ENCODE measurements at places on chromosomes 4 and X.

DNA sequence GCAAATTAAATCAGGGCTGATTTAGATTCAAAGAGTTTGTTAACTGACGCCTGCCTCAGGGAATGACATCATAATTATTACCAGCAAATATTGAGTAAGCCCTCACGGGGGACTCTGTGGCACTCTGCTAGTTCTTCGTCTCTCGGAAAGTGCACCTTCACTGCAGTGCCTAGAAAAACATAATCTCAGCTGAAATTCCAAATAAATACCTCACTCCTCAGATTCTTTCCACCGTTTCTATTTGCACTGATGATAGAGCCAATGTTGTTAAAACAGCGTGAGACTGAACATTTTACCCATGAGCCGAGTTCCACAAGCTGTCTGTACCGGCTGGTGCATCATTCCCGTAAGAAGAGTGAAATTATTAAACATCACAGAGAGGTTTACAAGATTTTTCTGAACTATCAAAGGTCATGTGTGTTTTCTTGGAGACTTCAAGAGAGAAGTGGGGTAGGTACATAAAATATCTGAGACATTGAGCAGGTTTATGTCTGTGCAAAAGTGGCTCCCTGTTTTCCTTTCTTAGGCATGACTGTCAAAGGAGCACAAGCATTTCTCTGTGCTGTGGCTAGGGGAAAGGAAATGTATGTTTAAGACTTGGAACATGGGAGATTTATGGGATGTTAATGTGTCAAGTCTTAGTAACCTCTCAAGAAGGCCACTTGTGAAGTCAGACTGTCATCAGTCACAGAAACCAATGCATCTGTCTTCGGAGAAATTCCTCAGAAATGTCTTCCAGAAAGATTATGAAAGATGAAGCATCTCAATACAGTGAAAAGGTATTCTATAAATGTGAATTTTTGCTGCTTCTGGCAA lies 119.6 kb downstream of the CBLL2 start:
- no peak for DNase-seq

DNA sequence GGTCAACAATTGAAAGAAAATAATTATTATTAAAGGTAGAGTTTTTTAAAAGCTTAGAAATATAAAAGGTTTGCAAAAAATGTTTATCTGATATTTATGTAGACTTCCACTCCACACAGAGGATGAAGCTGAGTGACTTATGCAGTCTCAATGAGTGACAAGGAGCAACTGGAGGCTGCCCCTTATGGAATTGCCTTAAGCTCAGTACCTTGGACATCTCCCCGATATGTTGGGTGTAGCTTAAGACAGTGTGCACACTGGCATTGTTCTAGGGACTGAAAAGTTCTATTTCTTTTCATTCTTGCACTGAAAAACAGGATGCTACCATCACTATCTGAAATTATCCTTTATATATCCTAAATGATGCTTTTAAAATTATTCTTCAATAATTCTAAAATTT lies 292.1 kb downstream of the PRDM5 start:
- no peak for DNase-seq

DNA sequence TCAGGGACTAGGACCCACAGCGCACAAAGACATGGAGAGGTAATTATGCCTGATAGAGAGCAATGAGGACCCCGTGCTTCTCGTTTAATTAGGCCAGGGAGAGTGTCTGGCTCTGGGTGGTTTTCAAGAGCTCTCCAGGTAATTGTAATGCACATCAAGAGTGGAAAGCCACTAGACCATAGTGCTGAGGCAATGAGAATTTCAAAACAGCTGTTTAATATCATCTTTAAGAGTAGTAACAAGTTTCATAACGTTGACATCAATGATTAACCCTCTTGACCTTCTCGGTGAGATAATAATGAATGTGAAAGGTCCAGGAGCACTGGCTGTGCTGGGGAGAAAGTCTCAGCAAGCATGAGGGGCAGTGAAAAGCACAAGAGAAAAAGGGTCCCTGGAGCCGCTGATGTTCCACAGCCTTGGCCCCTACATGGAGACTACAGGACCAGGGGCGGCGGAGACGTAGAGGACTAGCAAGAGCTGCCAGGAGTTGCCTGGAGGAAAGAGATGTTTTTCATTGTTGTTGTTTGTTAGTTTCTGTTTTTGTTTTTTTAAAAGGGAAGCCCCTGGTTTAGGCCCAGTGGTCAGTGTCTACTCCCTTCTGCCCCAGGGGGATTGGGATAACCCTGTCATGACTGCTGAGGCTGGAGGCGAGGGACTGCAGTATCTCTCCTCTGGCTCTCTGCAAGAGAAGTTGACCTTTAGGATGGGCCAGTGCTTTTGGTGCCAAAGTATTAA lies 14.8 kb upstream of the CXCR3 start:
- no peak for DNase-seq

DNA sequence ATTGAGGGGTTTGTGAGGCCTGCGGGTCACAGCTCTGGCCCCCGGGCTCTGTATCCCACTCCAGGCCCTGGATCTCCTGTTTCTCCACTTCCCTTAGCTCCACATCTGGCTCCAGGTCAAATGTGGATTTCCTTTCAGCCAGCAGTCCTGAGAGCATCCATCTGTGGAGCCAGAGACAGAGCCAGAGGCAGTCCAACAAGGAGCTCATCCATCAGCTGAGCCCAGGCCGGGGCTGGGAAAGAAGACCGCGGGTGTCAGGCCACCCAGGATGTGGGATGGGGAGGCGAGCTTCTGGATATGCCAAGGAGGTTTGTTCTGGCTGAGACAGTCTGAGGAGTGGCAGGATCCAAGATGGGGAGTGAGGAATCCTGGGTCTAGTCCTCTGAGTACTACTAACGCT lies 91.7 kb downstream of the EFNB1 start:
- no peak for DNase-seq

GRCh38 chr4:5773271-5773555 lies 62.2 kb downstream of the EVC start:
- no peak for DNase-seq

- no peak for DNase-seq
Measured at GRCh38 chrX:63764946-63765345, 20.1 kb downstream of the ARHGEF9 start.

- no peak for DNase-seq
Measured at GRCh38 chrX:68114573-68115129, 318.6 kb downstream of the OPHN1 start.

GRCh38 chr4:106194801-106195200 lies 121.2 kb downstream of the TBCK start:
- DNase-seq: no peak

GRCh38 chr4:77911091-77911490 lies 48.5 kb downstream of the MRPL1 start:
- DNase-seq: no peak

- DNase-seq: no peak
Measured at GRCh38 chr4:119733431-119733830, 104.8 kb upstream of the PDE5A start.

GRCh38 chrX:150478496-150479492 lies 89.6 kb upstream of the MTM1 start:
- DNase-seq: no peak

- DNase-seq: no peak
Measured at GRCh38 chrX:23398570-23398969, 63.9 kb downstream of the PTCHD1 start.

- no peak for DNase-seq
Measured at GRCh38 chr4:59086410-59086809, 1976.2 kb upstream of the IGFBP7 start.

- DNase-seq: no peak
Measured at GRCh38 chr4:7151668-7152227, 40.6 kb upstream of the SORCS2 start.

DNA sequence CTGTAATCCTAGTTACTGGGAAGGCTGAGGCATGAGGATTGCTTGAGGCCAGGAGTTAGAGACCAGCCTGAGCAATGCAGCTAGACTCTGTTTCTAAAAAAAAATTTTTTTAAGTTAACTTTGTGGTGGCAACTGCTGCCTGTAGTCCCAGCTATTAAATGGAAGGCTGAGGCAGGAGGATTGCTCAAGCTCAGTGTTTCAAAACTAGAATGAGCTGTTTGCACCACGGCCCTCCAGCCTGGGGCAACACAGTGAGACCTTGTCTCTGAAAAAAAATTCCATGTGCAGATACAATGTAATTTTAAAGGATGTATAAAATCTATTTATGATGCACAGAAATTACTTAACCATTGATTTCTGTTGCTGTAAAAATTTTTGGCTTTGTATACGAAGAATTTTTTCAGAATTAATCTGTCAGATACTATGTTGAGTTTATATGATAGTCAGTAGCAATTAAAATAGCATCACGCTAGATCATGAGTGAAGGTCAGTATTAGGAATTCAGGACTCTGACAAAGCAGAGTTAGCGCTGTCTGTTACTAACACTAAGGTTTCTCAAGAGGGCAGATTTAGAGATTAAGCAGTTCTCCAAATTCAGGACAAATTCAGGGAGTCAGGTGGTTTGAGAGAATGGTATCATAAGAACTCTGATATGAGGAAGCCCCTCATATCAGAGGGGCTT lies 8.3 kb upstream of the AGA start:
- no peak for DNase-seq

- DNase-seq: no peak
Measured at GRCh38 chrX:19121898-19122640, at the start of gene ADGRG2. Gene ADGRG2, minus strand, starts transcription at chrX:19122468. Its CDS starts 53,634 bp downstream, at chrX:19068834.

- no peak for DNase-seq
Measured at GRCh38 chrX:70032792-70033191, 16.9 kb downstream of the AWAT2 start.

GRCh38 chr4:111449657-111450056 lies 695.6 kb upstream of the FAM241A start:
- DNase-seq: no peak

- DNase-seq: no peak
Measured at GRCh38 chr4:145565328-145565727, 53.9 kb upstream of the MMAA start.

- DNase-seq: no peak
Measured at GRCh38 chr4:176883681-176884418, 91.1 kb upstream of the VEGFC start.

DNA sequence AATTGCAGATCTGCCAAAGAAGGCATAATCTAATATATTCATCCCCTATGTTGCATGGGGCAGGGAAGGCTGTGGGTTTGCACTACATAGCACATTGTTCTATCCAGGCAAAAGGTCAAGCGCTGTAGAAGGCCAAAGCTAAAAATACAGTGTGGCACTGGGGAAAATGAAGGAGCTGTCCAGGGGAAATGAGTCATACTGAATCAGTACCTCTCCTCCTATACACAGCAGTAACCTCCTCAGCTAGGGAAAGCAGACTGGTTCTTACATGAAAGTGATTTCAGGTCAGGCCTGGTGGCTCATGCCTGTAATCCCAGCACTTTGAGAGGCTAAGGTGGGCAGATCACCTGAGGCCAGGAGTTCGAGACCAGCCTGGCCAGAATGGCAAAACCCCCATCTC lies 31.0 kb upstream of the SLC25A4 start:
- DNase-seq: no peak

DNA sequence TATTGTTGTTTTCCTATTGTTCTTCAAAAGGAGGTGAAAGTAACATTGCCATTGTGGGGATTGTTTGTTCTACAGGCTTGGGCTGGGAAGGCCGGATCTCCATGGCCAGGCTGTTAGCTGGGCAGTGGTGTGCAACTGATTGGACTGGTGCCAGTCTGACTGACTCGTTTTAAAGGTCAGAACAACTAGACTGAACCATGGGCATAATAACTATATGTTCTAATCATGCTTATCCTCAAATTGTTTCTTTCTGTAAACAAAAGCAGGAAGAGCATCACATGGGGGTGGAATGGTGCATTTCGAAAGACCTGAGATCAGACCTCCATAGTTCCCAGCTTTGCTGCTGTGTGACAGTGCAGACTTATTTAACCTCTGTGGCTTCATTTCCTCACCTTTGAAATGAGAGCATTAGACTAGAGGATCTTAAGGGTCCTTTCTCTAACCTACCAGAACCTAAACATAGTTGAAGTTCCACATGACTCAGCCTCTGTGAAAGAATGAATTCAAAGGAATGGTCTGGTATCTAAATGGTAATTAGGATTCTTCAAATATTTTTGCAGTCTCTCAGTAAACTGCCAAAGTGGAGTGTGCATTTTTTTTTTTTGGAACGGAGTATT lies 66.7 kb upstream of the PGRMC2 start:
- no peak for DNase-seq

DNA sequence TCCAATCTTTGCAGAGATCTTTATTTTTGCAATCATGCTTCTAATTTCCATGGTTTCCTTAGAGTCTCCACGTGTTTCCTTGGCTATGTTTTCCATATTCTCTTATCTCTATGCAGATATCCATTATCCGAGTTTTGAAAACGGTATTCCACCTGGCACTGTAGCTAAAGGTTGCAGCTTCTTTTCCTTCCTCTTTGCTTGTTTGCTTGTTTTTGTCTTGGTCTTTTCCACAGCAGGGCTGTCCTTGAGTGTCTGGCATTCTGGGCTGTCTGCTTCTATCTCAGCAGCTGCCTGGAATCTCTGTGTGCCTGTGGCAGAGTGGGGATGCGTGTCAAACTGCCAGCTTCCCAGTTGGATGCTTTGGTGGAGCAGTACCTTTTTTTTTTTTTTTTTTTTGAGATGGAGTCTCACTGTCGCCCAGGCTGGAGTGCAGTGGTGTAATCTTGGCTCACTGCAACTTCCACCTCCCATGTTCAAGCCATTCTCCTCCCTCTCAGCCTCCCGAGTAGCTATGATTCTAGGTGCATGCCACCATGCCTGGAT lies 46.9 kb downstream of the WFS1 start:
- no peak for DNase-seq

DNA sequence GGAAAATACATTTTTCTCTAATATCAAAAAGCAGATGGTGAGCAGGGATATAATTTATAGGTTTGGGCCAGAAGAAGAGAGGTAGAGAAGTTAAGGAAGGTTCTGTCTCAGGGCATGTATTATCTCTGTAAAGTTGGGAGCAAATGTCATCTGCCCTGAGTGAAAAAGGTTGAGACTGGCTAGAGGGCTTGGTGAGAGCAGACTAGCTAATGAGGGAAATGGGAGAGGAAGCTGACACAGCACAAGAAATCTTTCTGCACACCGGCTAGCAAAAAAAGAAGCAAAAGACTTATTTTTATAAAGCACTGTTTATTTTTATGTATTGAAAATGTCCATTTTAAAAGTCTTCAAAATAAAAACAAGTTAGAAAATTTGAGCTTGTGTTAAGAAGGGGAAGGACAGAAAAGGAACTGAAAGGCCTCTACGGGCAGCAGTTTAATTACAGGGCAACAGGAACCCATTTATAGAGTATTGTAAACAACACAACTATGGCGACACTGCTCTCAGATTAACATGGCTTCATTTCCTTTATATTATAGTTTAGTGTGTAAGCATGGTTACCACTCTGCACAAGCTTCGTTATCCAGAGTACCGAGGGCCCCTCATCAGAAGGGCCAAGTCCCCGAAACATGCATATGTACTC lies 17.4 kb downstream of the CD40LG start:
- DNase-seq: no peak

GRCh38 chrX:123464709-123465108 lies 268.1 kb downstream of the THOC2 start:
- no peak for DNase-seq

DNA sequence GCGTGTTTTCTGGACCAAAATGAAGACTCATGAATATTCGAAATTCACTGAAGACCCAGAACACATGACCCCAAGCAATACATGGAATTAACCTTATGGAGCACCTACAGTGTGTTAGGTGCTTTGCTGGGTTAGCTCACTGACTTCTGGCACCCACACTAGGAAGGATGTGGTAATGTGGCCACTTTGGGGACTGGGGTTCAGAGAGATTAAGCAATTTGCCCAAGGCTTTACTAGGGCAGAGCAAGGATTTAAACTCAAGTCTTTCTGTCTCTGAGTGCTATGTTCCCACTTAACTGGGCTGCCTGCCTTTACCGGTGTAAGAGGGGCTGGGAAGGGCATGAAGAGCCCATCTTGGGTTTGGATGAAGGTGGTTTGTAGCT lies 162.0 kb upstream of the ATP6AP2 start:
- DNase-seq: no peak

GRCh38 chrX:117376460-117376859 lies 740.1 kb downstream of the KLHL13 start:
- DNase-seq: no peak
